ENCODE measurements at places on chromosomes 5 and 9.

DNA sequence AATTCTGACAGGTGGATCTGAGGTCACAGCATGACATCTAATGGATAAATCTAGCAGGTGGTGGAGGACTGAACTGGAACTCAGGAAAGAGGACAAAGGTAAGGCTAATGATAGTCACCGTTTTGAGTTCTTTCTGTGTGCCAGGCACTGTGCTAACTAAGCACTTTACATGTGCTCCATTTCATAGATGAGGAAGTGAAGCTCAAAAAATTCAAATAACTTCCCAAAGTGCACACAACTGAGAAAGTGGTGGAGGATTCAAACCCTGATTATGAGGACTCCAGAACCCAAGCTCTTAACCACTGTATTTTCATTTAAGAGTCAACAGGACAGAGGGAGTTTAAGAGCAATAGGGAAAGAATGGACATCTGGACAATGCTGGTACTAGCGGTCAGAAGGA, 7.1 kb upstream of the DELE1 start:
- DNase-seq = no peak

- DNase-seq = peak; percentile 82
Observed at GRCh38 chr9:38046661-38047300, 22.2 kb downstream of the SHB start.

DNA sequence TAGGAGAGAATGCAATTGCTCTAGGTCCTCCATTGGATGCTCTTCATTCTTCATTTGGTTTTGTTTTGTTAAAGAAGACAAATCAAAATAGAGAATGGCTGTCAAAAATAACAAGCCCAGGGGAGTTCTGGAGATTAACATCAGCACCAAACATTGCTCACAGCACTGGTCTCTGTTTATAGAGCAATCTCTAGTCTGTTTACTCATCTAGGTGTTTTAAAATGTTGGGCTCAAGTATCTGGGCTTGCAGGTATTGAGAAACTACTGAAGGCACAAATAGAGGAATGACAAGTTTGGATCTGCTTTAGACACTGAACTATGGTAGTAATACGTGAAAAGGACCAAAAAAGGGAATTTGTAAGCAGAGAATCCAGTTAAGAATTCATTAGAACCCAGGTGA, 77.0 kb upstream of the TMC1 start:
- no peak for DNase-seq

GRCh38 chr5:139482050-139482889, at the start of gene STING1:
Gene STING1 (minus strand): TSS chr5:139482758. CDS start chr5:139481704, 1,054 bp downstream.
- DNase-seq = peak; percentile 95

GRCh38 chr5:149860801-149861322, 83.7 kb downstream of the PDE6A start:
- DNase-seq = peak; percentile 27

GRCh38 chr5:156312897-156313694, 13.9 kb upstream of the SGCD start:
- no peak for DNase-seq

DNA sequence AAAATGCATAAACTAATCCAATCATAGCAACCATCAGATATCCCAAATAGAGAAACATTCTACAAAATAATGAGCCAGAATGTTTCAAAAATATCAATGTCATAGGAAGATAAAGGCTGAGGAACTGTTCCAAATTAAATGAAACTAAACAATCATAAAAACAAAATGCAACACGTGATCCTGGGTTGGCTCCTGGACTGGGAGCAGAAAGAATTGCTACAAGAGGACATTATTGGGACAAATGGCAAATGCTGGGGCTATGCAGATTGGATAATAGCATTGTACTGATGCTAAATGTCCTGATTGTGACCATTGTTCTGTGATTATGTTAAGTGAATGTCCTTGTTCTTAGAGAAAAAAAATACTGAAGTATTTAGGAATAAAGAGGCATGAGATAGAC, 54.2 kb upstream of the AKNA start:
- no peak for DNase-seq

GRCh38 chr5:8730194-8730593, 815.7 kb downstream of the SEMA5A start:
- peak; percentile 60 for DNase-seq

- DNase-seq = peak; percentile 77
Observed at GRCh38 chr9:88953381-88954029, 37.8 kb upstream of the S1PR3 start.

DNA sequence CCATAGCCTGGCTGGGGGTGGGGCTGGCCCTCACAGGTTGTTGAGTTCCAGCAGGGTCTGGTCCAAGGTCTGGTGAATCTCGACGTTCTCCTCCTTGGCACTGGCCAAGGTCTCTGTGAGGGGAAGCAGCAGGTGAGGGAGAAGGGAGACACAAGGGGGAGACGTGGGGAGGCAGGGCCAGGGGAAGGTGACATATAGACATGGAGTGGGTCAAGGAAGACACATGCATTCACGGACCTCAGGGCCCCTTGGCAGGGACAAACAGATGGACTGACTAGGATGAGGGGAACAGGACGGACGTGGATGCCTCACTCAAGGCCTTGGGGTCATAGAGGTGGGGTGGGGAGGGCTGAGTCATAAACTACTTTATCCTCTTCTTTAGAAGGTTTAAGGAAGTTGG, 7.7 kb downstream of the TPM2 start:
- DNase-seq = no peak

DNA sequence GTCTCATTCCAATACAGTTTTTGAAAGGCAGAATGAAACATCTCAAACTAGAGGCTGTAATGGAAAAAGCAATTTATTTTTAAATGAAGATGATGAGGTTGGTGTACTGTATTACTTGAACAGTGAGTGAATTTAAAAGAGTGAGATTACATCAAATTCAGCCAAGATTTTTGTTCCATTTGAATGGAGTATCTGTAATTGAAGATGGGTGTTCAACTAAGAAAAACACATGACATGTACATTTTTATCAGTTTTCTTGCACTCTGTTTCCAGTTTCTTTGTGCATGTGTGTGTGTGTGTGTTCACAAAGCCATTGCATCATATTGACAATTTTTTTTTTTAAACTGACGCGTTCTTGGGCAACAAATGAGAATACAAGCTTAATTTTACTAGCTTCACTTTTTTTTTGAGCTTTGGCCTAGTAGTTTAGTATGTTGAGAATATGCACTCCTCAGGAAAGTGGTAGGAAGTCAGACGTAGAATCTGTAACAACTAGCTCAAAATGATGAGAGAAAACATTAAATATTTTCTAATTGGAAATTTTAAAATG, 243.5 kb downstream of the MAST4 start:
- DNase-seq = no peak

GRCh38 chr9:112487008-112487798, 576 bp downstream of the KIAA1958 start:
- DNase-seq = peak; percentile 76

DNA sequence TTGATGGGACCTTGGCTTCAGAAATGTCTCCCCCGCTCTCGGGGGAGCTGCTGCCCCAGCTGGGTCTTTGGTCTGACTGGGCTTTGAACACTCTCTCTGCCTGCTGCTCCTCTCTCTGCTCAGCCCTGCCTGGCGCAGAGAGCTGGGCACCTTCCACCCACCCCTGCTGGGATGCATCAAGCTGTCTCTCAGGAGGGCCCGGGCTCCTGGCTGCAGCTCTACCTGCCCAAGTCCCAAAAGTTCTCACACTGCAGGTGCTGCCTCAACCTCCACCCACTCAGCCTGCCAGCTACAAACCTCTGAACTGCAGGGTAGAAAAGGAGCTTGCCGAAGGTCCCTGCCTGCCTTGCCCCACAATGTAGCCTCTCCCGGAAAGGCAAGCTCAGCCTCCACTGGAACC, 36.7 kb downstream of the IRX2 start:
- DNase-seq = no peak

DNA sequence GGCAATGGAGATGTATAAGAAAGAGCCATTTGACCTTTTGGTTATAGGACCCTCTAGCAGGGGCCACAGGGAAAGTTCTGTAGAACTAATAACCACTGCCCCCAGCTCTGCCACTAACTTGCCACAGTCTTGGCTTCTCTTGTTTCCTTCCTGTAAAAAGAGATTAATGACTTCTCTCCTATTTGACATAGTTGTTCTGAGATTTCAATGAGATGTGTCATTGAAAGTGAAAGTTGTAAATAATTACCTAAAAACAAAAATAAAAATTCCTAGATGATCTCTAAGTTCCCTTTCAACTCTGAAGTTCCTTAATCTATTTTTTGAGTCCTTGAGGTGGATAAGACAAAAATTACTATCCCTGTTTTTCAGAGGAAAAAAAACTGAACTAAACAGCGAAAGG, 1.4 kb upstream of the KIF12 start:
- DNase-seq = no peak

DNA sequence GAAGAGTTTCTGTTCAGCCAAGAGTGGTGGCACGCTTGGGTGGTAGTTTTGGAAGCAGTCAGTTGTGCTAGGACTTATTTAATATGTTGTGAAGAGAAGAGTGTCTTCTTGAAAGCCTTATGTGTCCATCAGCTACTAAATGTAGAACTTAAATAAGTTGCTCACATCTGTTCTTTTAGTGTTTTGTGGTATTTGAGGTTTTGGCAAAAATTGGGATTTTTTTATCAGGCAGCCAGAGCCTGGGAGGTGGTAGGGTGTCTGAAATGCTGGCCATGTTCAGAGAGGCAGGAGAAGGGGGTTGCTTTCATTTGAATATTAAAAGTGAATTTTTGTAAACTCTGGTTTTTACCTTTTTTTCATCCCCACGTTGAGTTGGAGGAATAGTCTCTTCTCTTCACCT, 24.2 kb upstream of the ZBTB34 start:
- peak; percentile 52 for DNase-seq

DNA sequence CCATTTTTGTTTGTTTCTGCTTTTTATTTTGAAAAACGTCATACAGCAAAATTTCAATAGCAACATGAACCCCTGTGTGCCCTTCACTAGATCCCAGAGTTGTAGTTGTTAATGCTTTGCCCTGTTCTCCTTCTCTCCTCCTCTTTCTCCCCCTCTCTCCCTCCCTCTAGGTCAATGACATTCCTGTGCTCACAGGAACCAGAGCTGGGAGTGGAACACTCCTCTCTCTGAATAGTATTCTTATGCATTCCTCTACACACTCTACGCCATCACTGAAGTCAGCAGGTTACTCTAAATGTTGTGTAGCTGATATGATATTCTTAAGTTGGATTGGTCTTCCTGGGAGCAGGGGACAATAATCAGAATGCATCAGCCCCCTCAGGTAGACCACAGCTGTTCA, 243.4 kb downstream of the SYK start:
- DNase-seq = no peak

- peak; percentile 61 for DNase-seq
Observed at GRCh38 chr5:152246401-152246800, 158.7 kb downstream of the NMUR2 start.

DNA sequence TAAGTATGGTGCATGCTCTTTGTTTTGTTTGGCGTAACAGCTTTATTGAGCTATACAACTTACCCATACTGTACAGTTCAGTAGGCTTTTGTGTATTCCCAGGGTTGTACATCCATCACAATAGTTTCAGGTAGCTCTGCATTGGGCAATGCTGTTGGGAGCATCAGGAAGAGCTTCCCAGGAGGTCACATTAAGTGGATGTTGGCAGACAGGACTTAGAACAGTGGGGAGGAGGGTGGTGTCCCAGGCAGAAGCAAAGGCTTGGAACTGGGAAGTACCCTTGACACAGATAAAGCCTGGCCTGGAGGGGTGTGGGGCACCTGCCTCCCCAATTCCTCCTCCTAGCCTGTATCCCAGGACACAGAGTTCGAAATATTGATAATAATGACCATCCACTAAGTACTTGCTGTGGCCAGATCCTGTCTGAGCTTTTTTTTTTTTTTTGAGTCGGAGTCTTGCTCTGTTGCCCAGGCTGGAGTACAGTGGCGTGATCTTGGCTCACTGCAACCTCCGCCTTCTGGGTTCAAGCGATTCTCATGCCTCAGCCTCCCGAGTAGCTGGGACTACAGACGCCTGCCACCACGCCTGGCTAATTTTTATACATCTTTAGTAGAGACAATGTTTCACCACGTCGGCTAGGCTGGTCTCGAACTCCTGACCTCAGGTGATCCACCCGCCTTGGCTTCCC, 1.3 kb downstream of the BBLN start:
- no peak for DNase-seq

GRCh38 chr5:98372351-98372750, 401.1 kb upstream of the RGMB start:
- no peak for DNase-seq

DNA sequence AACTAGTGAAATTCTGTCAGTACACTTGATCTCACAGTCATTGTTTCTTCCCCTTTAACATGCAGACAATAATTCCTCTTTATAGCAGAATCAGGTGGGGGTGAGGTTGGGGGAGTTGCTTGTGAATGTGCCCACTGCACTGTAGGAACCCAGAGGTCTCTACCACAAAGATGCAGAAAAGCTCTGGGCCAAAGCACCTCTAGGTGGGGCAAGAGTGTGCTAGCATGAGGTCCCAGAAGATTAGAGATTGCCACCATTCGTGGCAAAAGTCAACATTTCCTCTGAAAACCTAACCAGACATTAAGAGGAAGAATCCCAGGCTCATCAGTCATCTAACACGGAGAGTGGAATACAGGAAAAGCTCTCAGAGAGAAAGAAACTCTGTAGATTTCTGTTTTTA, 74.5 kb downstream of the PTCD2 start:
- DNase-seq = no peak

GRCh38 chr9:88697764-88698432, 162.9 kb downstream of the NXNL2 start:
- no peak for DNase-seq

DNA sequence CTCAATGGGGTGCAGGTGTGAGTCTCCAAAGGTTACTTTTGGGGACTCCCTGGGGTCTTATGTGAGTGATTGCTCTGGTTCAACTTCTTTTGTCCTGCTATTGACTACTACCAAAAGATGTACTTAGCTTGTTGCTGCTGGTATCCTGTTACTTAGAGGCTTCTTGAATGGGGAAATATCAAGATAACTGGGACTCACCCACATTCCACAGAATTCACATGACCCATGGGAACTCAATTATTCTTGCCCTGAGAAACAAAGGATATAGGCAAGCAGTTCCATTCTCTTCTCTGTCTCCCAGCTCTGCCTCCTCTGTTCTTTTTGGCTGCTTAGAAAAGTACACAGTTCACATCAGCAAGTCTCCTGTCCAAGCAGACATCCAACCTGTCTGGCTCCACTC, 105.9 kb downstream of the UNC13B start:
- no peak for DNase-seq

Measured in astrocyte of the hippocampus (primary cell).